Muscle of leg (tissue), 16 donors: ENCODE measurements at places on chromosomes 16 and 17.

GRCh38 chr17:8606401-8606800, 24.1 kb downstream of the MYH10 start:
- DNase-seq = peak; percentile 72
- H3K4me1 ChIP-seq = peaks cover 10% of the 10 kb centered on the region
- peak overlapping the region; percentile 47 for H3K27ac ChIP-seq
- peaks cover 5% of the 10 kb centered on the region for H3K36me3 ChIP-seq
- no peaks in the 10 kb centered on the region for H3K27me3 ChIP-seq

GRCh38 chr17:9902120-9902519, 3.0 kb downstream of the RCVRN start:
- H3K27me3 ChIP-seq = peaks cover 10% of the 10 kb centered on the region
- peak; percentile 66 for DNase-seq
- H3K4me3 ChIP-seq = no peak overlapping the region
- H3K4me1 ChIP-seq = peaks cover 10% of the 10 kb centered on the region
- H3K36me3 ChIP-seq = no peaks in the 10 kb centered on the region

GRCh38 chr16:29743475-29743826, 2.3 kb downstream of the C16orf54 start:
- H3K4me3 ChIP-seq = no peak overlapping the region
- H3K27ac ChIP-seq = no peak overlapping the region
- H3K4me1 ChIP-seq = no peaks in the 10 kb centered on the region
- H3K36me3 ChIP-seq = no peaks in the 10 kb centered on the region
- no peaks in the 10 kb centered on the region for H3K27me3 ChIP-seq

GRCh38 chr17:31803494-31804213, 55.4 kb downstream of the COPRS start:
- no peaks in the 10 kb centered on the region for H3K4me1 ChIP-seq
- no peak overlapping the region for H3K27ac ChIP-seq
- H3K4me3 ChIP-seq = no peak overlapping the region

DNA sequence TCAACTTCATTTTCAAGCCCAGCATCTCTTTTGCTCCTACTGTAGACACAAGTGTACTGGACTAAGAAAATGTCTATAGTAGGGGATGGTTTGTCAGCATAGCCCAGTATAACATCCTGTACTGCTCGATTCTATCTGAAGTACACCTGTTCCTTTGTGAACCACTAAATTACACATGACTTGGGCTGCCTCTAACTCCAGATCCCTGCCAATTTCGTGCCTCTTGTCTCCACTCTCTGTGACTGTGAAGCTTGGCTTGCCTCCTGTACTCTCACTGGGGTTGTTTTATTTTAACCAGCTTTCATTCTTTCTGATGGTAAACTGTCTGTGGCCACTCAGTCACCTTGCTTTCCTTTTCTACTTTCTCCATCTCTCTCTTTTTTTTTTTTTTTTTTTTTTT, 24.5 kb downstream of the GFOD2 start:
- H3K4me1 ChIP-seq = no peaks in the 10 kb centered on the region
- peaks cover 8% of the 10 kb centered on the region for H3K36me3 ChIP-seq
- H3K27me3 ChIP-seq = no peaks in the 10 kb centered on the region
- no peak for DNase-seq

DNA sequence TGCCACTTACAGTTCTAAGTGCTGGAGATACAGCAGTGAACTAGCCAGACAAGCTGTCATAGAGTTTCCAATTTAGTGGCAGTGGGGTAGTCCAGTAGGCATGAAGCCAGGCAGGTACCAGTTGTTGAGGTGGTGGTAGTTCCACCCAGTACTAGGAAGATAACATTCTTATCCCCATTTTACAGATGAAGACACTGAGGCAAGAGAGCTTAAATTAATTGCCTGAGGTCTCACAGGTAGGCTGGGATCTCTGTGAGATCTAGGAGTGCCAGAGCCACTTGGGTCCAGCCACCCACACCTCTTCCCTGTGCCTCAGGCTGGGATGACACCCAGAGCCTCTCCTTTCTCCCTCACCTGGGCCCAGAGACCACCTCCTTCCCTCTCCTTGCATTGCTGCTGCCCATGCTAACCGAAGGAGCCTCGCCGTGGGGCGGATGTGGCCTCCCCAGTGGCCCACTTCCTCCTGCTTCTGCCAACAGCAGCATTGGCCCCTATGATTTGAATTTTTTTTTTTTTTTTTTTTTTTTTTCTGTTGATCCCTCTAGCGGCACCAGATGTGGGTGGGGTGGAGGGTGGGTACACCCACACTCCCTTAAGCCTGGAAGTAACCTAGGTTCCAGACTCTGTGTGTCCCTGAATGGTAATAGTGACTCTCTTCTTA, 114.0 kb downstream of the PRKCB start:
- H3K36me3 ChIP-seq = no peaks in the 10 kb centered on the region
- no peak overlapping the region for H3K4me3 ChIP-seq
- no peak overlapping the region for H3K27ac ChIP-seq
- H3K27me3 ChIP-seq = no peaks in the 10 kb centered on the region
- H3K4me1 ChIP-seq = no peaks in the 10 kb centered on the region

- H3K27me3 ChIP-seq = no peaks in the 10 kb centered on the region
- H3K4me1 ChIP-seq = peaks cover 52% of the 10 kb centered on the region
- no peak for DNase-seq
- H3K4me3 ChIP-seq = no peak overlapping the region
- H3K27ac ChIP-seq = no peak overlapping the region
- H3K36me3 ChIP-seq = no peaks in the 10 kb centered on the region
These were observed 4.7 kb upstream of the NLRC5 start for GRCh38 chr16:56984639-56985038.
